ENCODE measurements at places on chromosomes 7 and 10.

DNA sequence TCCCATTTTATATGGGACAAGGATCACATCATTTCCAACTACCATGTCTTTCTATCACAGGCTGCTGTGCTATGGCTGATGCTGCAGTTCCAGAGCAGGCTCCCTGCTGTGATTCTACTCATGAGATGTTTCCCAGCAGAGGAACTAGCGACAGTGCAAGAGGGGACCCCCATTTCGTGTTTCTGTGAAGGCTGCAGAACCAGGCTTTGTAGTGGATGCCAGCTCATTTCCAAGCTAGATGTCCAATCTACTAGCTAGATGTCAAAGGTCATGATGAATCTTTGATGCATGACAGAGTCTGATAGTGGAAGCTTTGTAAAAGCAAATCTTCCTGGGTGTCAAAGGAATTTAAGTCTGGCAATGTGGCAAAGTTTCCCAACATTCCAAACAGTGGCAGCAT, 21.2 kb upstream of the MYO3A start:
- DNase-seq, result no peak

GRCh38 chr7:53491051-53491450, 455.6 kb downstream of the POM121L12 start:
- no peak for DNase-seq

GRCh38 chr10:129057856-129058663, 409.0 kb upstream of the MGMT start:
- peak; percentile 31 for DNase-seq

GRCh38 chr10:11046776-11047160, 29.1 kb downstream of the CELF2 start:
- DNase-seq, result no peak

GRCh38 chr7:10343108-10343507, 630.6 kb upstream of the PHF14 start:
- no peak for DNase-seq

Data from stimulated activated CD8-positive, alpha-beta memory T cell treated with anti-CD3 and anti-CD28 coated beads, Interleukin-7, amount 100 ng/mL, for 1 hour (primary cell).